ENCODE measurements at places on chromosomes 11 and 22.

GRCh38 chr22:37880668-37881440 lies 25.2 kb upstream of the MICALL1 start:
- no peak for DNase-seq

GRCh38 chr11:130165601-130166456 lies 6.2 kb downstream of the ST14 start:
- no peak for DNase-seq

DNA sequence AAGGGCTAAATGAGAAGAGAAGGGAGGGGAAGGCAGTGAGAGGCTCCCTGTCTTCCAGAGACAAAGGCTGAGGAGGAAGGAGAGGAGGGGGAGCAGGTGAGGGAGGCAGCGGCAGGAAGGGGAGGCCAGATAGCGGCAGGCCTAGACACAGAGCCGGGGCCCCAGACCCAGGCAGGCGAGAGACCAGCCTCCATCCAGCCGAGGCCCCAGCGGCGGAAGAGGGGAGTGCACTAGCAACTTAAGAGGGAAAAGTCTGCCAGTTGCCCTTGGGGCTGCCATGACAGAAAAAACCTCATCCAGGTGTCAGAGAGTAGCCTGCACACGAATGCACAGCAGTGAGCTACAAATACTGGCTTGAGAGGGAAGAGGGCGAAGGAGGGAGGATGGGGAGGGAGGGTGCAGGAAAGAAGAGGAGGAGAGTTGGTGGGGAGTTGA lies 46.7 kb downstream of the IGLL1 start:
- peak; percentile 12 for DNase-seq

- DNase-seq, result peak; percentile 62
These were observed 12.1 kb downstream of the LRFN4 start for GRCh38 chr11:66868726-66869566.

DNA sequence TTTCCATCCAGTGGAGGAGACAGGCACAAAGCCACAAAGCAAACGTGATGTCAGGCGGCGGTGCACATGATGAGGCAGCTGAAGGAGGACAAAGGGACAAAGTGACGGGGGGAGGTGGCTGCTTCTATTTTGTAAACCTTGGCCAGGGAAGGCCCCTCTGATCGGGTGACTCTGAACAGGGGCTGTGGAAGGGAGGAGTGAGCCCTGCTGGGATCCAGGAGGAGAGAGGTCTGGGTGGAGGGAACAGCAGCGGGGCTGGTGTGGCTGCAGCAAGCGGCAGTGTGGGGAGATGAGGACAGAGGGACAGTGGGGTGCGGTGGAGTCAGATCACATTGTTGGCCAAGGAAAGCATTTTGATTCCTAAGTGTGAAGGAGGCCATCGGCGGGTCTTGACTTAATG lies 36.7 kb downstream of the SHISAL1 start:
- no peak for DNase-seq
